ENCODE measurements at places on chromosomes 2 and 18.
A peak's percentile ranks its signal among the peaks of the same experiment; 100 is the strongest.

DNA sequence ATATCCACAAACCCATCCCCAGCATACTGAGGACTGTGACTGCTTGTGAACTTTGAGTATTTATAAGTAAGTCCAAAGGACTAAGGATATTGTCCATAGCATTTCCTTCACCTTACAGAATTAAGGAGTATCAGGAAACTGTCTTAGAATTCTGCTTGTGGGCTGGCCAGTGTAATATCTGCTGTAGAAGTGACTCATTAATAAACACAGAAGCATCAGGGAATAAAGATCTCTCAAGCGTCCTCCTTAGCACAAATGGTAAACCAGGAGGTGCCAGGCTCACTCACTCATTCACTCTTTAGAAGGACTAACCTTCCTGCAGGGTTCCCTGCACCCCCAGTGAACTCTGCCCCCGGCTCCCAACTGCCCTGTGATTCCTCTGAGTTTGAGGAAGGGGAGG, 31.0 kb downstream of the CCDC68 start:
- DNase-seq = no peak

DNA sequence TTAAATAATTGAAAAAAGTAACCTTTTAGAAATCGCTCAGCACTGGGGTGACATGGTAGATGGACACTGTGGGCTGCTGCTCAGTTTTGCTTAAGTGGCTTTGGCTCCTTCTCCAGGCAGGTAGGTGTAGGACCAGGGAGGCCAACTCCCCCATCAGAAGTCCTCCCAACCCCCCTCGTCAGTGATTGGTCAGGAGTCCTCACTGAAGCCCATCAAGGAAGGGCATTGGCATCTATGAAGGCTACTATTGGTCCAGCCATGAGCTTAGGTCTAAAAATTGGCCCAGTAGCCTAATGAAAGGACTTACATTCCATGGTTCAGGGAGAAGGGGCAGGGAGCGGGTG, 34.7 kb downstream of the ST3GAL5 start:
- DNase-seq = no peak

DNA sequence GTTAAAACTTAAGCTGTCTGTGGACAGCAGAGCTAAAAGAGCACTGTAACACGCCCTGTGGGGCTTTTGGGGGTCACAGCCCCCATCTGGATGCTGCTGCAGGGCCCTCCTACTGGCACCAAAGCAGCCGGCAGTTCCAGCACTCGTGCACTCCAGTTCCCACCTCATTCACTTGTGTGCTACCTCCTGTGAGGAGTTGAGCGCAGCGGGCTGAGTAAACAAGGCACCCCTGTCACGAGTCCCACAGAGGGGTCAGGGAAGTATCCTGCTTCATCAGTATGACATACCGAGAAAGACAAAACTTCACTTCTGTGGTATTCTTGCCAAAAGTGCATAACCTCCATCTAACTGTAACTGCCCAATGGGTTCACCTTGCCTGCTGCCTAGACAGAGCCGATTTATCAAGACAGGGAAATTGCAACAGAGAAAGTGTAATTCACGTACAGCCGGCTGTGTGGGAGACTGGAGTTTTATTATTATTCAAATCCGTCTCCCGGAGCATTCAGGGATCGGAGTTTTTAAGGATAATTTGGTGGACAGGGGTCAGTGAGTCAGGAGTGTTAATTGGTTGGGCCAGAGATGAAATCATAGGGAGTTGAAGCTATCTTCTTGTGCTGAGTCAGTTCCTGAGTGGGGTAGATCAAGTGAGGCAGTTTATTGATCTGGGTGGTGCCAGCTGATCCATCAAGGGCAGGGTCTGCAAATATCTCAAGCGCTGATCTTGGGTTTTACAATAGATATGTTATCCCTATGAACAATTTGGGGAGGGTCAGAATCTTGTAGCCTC, 41.6 kb downstream of the TMEM17 start:
- DNase-seq = no peak

DNA sequence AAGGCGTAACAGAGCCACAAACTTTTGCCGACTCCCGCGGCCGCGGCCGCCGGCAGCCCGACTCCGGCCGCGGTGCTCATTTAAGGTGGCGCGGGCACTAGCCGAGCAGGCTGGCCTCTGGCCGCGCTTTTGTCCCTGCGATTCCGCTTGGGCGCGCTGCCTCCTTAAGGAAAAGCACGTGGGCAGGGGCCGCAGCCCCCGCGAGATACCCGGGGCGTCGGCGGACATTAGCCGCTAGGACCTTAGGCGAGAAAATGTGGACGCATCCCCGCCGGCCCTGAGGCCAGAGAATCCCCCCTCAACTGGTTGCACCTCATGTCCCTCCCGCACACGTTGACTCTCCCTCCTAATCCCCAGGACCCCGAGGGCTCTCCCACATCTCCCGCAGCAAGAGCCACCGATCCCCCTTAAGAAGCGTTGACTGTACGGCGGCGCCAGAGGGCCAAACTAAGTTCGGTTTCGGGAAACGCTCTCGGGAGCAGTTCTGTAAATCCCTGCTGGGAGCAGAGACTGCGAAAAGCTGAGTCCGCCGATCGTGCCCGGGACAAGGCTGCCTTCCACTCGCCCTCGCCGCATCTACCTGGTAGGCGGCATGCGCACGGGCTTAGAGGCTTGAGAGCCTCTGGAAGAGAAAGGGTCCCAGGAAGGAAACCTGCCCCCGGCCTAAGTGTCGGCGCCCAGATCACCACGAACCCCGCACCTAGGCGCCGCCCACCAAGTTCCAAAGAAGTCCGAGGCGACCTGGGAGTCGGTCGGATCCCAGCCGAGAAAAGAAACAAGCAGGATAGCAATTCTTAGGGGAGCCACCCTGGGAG, 1.8 kb upstream of the SATB2 start:
- peak; percentile 17 for DNase-seq

DNA sequence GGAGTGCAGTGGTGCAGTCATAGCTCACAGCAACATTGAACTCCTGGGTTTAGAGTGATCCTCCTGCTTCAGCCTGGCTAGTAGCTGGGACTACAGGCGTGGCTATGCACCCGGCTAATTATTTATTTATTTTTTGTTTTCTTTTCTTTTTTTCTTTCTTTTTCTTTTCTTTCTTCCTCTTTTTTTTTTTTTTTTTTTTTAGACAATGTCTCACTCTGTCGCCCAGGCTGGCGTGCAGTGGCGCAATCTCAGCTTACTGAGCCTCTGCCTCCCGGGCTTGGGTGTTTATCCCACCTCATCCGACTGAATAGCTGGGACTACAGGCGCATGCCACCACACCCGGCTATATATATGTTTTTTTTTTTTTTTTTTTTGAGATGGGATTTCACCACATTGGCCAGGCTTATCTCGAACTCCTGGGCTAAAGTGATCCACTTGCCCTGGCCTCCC, 1.4 kb upstream of the ANXA4 start:
- DNase-seq = no peak

DNA sequence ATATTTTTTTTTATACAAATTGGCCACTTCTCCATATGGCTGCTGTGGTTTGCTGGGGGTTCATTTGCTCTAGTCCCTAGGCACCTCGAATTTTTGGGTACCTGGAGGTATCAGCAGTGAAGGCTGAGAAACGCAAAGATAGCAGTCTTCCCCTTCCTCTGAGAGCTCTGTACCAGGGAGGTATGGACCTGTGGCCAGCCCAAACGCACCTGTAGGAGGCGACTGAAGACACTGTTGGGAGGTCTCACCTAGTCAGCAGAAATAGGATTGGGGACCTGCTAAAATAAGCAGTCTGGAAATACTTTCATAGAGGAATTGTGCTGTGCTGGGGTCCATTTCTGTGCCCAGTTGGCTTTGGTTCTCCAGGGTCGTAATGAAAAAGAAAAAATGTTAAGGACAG, 292.2 kb upstream of the CYP26B1 start:
- no peak for DNase-seq

- DNase-seq = no peak
These were observed 18.0 kb downstream of the C2orf74 start for GRCh38 chr2:61179701-61180639.

GRCh38 chr2:210072922-210073509, 70.6 kb downstream of the RPE start:
- no peak for DNase-seq

DNA sequence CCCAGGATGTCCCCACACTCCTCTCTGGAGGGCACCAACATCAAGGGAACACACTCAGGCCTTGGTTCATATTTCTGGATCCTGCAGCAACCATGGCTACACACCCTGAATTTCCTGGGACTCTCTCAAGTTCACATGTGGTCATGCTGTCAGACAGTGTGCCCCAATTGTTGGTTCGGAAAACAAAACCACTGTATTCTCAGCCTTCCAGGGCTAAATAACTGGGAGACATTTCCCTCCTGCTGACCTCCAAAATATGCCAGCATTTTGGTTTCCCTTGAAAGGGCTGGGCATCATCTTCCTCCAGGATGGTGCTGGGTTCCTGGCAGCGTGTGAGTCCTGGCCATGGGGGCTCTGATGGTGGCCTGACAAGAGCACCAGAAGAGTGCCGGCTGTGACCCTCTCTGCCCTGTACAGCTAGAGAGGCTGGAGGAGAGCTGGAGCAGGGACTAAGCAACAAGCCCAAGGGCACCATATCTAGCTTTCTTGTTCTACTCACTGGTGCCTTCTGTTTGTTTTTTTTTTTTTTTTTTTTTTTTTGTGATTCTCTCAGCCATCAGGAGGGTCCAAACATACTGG, 37.5 kb upstream of the WIPF1 start:
- DNase-seq = no peak

- DNase-seq = no peak
These were observed 87.6 kb downstream of the MGAT5 start for GRCh38 chr2:134341476-134341875.

- DNase-seq = no peak
These were observed 8.1 kb downstream of the SMAD4 start for GRCh38 chr18:51038110-51038509.

- no peak for DNase-seq
These were observed 389.9 kb downstream of the TNS1 start for GRCh38 chr2:217612920-217613319.

- DNase-seq = no peak
These were observed 42.5 kb downstream of the SDC1 start for GRCh38 chr2:20182241-20182931.

DNA sequence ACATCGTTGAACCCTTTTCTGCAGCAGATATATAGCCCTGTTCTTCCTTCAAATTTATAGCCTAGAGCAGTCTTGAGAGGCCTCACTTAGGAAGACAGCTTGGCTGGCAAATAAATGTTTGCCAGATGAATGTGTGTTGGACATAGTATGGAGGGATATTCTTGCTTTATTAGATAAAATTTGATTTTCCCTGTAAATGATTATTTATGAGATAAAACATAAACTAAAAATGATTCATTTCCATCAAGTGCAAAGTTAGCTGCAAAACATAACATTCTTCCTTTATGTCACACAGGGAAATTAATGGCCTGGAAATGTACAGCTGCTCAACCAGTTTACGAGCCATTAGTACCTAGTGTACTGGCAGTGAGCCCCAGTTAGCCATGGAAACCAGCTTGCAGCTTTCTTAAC, 82.5 kb downstream of the LIMS1 start:
- DNase-seq = no peak

- no peak for DNase-seq
These were observed 33.4 kb upstream of the SERPINB7 start for GRCh38 chr18:63741769-63742168.

- DNase-seq = no peak
These were observed 273.7 kb downstream of the NOL4 start for GRCh38 chr18:33951031-33951430.

DNA sequence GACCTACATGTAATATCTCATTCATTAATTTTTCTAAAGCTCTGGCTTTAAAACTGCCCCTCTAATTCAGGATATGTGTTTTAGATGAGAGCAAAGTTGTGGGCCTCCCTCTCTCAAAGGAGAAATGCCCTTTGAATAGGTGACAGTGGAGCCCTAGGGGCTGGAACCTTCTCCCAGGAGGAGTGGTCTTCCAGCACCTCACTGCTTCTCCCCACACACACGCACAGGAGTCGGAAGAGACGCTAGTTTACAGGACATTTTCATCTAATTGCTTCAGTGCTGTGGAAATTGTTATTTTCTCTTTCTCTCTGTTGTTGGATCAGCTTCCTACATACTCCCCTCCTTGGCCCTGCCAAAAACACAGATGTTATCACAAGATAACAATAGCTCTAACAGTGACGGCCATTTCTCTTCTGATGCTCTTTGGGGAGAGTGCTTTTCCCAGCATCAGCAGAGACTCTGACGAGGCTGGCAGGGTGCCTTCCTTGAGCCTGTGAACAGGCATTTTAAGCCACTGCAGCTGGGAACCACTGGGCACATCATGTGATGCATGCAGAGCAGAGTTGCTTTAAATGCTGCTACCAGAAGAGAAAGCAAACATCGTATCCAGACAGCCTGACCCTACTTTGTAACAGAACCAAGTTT, 209.4 kb upstream of the SP5 start:
- no peak for DNase-seq

DNA sequence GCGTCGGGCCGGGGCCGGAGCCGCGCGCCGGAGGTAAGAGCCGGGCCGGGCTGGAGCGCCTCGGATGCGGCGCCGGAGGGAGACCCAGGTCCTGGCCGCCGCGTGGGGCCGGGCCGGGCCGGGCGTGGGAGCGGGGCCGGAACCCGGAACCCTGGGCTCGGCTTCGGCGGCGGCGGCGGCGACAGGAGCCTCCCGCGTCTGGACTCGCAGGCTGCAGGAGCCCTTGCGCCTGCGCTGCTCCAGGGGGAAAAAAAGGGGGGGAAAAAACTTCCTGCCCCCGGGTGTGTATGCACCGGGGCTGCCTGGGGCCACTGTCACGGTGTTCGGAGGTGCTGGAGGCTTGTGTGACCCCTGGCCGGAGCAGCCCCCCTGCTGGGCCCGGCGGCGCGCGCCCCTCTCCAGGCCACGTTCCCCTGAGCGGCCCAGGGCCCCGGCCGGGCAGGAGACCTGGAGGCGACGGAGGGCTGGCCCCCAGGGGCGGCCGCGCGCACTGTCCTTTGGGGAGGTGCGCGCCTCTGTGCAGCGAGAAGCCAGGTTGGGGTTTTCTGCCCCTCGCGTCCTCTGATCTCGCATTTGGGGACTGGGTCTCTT, 864 bp downstream of the KLHL29 start:
- no peak for DNase-seq

- no peak for DNase-seq
These were observed 429.5 kb downstream of the STK39 start for GRCh38 chr2:167817908-167818307.

- no peak for DNase-seq
These were observed 683.0 kb downstream of the DSC3 start for GRCh38 chr18:30359521-30359920.

- DNase-seq = no peak
These were observed 65.0 kb downstream of the TCF4 start for GRCh38 chr18:55523001-55523400.

DNA sequence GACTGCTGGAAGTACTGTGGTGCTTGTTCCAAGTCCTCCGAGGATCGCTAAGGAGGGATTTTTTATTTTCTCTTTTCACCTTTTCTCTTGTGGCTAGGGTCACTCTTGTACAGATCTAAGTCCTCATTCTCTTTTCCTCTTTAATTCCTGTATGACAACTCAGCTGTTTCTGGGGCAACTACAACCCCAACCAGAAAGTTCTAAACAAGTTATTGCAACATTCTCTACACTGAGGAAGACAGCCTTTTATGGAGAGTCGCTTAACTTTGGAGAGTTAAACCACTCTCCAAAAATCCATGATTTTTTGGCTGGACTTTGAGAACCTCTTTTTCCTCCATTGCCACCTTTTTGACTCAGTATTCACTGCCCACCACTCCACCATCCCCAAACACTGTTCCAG, 74.0 kb upstream of the SESTD1 start:
- DNase-seq = no peak
